ENCODE measurements at places on chromosomes 7 and 10.

GRCh38 chr10:102001435-102002068 lies 54.4 kb downstream of the ARMH3 start:
- no peak for DNase-seq

- no peak for DNase-seq
These were observed 713 bp upstream of the HOGA1 start for GRCh38 chr10:97583476-97583875.

- no peak for DNase-seq
These were observed 265.5 kb upstream of the POT1 start for GRCh38 chr7:125195156-125195555.

GRCh38 chr10:73956476-73957359 lies 41.2 kb upstream of the VCL start:
- no peak for DNase-seq

GRCh38 chr7:140342727-140343514 lies 55.4 kb downstream of the SLC37A3 start:
- no peak for DNase-seq

GRCh38 chr10:93030409-93030808 lies 30.2 kb upstream of the CYP26C1 start:
- DNase-seq = no peak

- no peak for DNase-seq
These were observed 57.7 kb upstream of the KCNIP2 start for GRCh38 chr10:101901340-101901739.

GRCh38 chr7:128100225-128100948 lies 69.2 kb upstream of the LRRC4 start:
- DNase-seq = no peak

DNA sequence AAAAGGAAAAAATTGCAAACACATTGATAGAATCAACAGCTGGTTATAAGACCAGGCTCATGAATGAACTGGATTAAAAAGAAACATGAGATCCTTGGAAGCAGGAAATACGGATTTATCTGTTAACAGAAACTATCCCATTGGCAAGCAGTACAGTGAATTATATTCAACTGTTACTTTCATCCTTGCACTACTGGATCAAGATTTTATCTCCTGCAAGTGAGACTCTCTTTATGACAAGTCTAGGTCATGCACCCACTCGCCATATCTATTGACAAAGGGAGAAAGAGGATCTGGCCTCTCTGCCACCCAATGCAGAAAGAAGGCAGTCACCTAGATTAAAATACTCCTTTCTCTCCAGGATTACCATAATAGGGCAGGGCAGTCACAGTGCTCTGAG lies 41.4 kb downstream of the CSTF2T start:
- DNase-seq = no peak

DNA sequence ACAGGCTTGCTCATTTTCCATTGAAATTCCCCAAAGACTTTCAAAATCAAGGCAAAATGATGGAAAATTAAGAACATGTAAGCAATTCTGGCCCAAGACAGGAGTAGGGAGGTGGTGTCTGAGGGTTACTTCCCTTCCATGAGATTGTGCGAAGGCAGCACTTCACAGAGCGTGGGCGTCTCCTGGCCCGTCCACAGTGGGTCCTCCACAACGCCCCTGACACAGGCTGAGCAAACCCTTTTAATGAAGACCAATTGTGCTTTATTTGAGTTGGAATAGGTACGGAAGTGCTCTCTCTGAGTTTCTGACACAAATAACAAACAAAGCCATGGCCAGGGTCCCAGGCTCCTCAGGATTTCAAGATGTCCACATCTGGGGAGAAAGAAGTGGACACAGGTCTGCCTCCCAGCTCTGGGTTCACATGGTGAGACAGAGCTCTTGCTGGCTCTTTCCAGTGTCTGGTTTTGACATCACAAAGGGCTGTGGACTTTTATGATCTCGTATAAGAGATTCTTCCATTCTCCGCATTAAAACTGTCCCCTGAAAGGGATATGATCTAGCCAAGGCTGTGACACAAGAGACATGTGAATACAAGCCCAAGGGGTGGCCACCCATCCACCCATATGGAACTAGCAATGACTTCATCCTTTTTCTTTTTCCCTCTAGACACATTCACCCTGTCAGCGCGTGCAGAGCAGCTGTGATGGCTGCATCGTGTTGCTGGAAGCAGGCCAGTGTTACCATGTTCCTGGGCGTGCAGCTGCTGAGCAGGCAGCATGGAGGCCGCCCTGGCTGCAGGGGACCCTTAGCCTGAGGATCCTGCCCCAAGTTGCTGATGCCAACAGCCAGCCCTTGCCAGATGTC lies 145.6 kb downstream of the ADAM12 start:
- DNase-seq = no peak

GRCh38 chr10:119595676-119596515 lies 868 bp downstream of the TIAL1 start:
- peak; percentile 45 for DNase-seq

- no peak for DNase-seq
These were observed 92.8 kb downstream of the FOXP2 start for GRCh38 chr7:114507381-114507780.

- DNase-seq = no peak
These were observed 92.9 kb upstream of the PCBD1 start for GRCh38 chr10:70981171-70981836.

- DNase-seq = no peak
These were observed 314.9 kb upstream of the AOAH start for GRCh38 chr7:37039131-37039749.

DNA sequence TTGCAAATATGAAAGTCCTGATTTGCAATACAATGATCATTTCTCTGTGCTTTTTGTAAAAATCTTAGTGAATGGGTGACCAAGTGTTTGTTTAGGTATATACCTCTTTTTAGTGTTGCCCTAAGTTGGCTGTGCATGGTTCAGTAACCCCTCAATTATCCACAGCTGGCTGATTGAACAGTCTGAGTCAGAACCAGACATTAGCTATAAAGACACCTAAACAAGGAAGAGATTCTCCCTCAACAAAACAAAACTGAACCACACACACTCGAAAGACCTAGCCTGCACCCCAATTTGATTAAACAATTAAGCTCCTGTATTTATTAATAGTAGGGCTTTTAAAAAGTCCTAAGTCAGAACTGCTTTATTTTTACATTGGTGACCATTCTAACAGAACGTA lies 2.8 kb downstream of the RSBN1L start:
- no peak for DNase-seq

DNA sequence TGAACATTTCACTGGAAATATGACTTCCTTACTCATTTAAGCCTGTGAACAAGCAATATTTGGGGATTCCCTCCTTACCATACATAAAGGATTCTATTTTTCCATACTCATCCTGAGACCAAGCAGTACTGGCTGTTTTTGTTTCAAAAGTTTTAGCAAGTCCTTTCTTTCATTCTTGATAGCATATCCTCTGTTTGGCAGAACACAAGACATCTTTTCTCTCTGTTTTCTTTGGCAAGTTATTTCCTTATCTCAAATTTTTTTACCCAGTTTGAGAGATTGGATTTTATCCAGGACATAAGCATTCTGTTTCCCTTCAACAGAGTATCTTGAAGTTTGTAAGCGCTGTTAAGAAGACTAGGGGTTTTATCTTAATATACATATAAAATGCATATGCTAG lies 3.0 kb upstream of the WASL start:
- DNase-seq = no peak

DNA sequence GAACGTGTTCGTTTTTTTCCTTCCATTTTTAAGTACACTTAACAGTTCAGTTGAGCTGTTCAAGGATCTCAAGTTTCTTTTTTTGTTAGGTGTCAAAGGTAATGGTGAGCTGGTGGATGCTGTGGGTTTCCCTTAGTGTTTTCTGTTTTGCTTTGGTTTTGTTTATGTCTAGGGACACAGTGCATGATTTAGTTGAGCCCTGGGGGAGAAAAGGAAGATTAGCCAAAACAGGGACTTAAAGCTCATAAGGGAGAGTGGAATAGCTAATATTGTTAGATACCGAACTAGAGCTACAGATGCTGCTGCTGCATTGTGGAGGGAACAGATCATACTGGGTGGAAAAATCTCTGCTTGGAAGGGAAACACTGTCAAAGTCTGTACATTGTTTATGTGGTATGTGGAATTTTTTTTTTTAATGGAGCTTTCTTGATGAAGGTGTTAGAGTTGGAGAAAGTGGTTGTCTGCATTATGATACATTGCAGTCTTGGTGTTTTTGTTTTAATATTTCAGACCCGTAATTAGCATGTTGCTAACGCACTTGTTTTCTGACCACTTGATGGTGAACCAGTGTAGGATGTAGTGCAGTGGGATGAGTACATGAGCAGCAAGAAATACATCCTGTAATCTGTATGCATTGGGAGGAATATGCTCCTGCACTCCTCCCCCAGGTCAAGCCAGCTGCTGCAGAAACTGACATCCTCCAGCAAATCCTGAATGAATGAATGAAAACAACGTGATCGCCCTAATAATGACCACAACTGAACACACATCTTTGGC lies 2.1 kb downstream of the GLCCI1 start:
- no peak for DNase-seq

DNA sequence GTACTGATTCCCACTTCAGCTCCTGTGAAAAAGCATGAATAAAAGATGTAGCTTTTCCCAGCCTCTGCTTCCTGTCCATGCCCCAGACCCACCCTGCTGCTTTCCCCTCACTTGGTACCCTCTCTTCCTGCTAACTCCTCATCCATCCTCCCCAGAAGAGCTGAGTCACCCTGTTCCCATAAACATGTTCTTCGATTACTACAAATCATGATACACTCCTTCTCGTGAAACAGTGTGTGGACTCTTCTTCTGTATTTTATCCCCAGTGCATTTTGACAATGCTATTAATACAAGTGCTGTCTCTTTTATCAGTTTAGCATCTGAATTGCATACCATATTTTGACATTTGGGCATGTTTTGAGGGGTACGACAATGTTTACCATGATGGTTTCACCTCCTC lies 45.8 kb upstream of the SORBS1 start:
- no peak for DNase-seq

- DNase-seq = no peak
These were observed 10.2 kb upstream of the EFCAB10 start for GRCh38 chr7:105591522-105591921.

DNA sequence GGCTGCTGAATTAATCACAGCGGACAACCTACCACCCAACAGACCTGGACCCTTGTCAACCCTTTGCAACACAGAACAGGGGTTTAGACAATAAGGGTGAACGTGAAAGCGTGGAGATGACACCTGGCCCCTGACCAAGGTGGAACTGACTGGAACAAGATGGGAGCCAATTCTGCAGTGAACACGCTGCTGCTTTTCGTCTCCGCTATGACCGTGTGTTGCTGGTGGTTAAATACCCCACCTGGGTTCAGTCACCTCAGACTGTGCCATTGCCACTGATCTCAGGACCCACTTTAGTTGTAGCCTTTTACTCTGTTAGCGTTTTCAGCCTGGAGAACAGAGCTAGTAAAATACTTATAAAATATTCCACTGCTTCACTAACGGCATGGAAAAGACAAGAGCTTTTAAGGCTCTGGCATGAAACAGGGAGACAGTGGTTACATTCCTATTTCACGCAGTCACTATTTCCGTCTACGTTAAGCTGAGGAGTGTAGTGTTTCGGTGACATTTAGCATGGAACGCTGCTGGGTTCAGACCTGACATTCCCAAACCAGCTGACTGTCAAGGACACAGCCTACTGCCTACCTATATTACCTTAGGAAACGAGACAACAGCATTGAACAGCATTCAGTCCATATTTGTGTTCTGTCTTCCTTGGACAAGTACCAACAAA lies 119.5 kb upstream of the PRSS1 start:
- no peak for DNase-seq

- no peak for DNase-seq
These were observed 92.7 kb upstream of the MKX start for GRCh38 chr10:27838361-27838760.

GRCh38 chr7:47690902-47691558 lies 109.1 kb upstream of the TNS3 start:
- no peak for DNase-seq

GRCh38 chr7:108911016-108911415 lies 341.3 kb downstream of the DNAJB9 start:
- DNase-seq = no peak

DNA sequence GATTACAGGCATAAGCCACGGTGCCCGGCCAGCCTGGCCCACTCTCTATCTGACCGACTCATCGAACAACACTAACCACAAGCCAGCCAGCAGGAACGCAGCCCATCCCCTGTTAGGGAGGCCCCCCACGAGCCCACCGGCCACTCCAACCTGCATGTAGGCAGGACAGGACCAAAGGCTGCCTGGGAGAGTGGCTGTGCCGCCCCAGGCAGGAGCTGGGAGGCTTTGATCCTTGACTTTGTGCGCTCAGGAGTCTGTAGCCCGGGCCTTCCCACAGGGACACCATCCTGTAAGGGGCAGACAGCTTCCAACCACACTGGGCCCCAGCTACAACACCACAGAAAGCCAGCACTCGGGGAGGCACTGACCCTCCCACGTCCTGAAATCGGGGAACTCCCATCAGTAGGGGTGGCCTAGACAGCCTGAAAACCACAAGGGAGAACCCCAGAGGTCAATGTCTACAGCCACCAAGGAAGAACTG lies 29.4 kb downstream of the GRID1 start:
- no peak for DNase-seq

DNA sequence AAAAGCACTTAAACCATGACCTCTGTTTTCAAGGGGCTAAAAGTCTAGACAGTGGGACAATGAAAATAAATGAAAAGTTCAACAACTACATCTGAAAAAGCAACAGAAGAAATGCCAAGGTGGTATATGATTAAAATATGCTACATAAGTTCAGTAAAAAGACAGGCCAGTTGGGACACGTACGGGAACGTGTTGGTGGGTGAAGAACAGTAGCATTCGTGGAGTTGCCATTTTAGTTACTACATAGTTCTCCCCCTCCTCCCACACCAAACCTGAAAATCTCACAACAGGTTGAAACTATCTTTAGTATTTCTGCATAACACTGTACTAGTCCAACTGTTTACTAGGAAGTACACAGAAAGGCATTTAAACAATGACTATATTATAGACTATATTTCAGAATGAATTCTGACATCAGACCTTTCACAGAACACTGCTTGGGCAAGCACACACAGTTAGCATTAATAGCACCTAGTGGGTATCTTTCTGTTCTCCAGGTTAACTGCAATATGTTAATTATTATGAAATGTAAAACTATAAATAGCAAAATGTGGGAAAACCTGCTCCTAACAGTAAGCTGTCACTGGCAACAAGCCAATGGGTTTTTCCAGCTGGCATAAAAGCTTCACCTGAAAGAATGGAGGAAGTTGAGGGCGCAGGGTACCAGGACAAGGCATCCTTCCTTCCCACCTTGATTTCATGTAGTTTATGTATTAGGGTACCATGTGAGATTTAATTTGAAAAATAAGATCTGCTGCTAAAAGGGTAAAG lies 135.0 kb downstream of the STRA8 start:
- no peak for DNase-seq

- no peak for DNase-seq
These were observed 66.7 kb upstream of the FGL2 start for GRCh38 chr7:77266291-77266794.

GRCh38 chr10:16566202-16566805 lies 44.6 kb upstream of the C1QL3 start:
- DNase-seq = no peak
